ENCODE measurements at places on chromosomes 16 and 17.
A peak's percentile ranks its signal among the peaks of the same experiment; 100 is the strongest.

- DNase-seq = no peak
These were observed 28.1 kb downstream of the PELP1 start for GRCh38 chr17:4675791-4676190.

- DNase-seq = no peak
These were observed 13.8 kb downstream of the MVP start for GRCh38 chr16:29834079-29834478.

DNA sequence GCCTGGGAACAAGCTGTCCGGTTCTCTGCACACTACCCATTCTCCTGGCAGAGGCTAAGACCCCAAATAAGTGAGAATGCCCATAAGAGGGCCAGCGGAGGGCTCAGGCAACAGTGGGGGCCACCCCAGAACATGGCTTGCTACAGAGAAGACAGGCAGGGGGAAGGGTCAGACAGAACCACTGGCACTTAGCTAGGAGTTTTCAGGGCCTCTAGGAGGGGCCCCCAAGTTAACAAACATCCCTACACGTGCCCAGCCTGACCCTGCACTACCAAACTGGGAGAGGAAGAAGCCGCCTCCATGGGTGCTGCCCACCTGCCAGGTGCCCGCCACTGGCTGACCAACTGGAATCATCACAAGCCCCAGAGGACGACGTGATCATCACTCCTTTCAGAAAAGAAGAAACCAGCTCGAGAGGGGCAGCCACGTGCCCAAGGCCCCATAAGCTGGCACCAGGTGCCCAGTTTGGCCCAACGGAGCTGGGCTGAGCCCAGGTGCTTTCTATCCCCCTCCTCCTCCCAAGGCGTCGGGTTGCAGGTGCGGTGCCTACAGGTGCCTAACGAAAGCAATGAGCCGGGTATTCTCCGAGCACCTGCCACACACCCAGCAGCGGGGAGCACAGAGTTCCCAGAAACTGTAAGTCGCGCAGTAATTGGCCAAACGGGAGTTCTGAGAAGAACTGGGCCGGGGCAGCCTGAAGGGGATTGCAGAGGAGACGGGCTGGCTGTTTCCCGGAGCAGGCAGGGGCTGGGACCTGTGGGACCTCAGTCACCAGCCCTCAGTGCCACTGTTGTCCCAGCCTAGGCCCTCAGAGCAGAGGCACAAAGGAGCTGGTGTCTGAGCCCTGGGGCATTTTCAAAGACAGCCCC lies 13.2 kb downstream of the RPH3AL start:
- DNase-seq = no peak

DNA sequence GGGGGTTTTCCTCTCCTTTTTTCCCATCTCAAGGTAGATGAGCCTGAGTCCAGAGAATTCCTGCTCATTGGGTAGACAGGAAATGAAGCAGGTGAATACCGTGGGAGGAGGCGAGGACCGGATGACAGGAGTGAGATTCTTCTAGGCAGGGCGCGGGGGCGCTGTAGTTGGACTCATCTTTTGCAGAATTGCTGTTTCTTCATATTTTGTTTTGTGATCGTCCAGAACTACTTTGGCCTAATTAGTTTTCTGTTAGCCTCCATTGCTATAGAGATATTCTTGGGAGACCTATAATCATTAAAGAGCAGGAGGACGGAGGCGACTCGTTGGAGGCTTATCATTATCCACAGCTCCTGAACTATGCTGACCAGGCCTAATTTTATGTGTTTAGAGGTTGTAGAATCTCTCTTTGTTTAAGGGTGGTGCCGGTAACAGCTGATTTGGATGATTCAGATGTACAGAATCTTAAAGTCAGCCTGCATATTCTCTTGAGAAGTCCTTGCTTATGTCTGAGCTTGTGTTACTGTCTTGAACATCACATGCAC lies 650 bp downstream of the ATP6V0A1 start:
- DNase-seq = peak; percentile 18

- DNase-seq = no peak
These were observed 10.8 kb downstream of the ARL2BP start for GRCh38 chr16:57255686-57256415.

GRCh38 chr17:28720247-28720996 lies 637 bp downstream of the RPL23A start:
- no peak for DNase-seq

GRCh38 chr17:12398441-12399051 lies 267.1 kb upstream of the MYOCD start:
- DNase-seq = no peak

DNA sequence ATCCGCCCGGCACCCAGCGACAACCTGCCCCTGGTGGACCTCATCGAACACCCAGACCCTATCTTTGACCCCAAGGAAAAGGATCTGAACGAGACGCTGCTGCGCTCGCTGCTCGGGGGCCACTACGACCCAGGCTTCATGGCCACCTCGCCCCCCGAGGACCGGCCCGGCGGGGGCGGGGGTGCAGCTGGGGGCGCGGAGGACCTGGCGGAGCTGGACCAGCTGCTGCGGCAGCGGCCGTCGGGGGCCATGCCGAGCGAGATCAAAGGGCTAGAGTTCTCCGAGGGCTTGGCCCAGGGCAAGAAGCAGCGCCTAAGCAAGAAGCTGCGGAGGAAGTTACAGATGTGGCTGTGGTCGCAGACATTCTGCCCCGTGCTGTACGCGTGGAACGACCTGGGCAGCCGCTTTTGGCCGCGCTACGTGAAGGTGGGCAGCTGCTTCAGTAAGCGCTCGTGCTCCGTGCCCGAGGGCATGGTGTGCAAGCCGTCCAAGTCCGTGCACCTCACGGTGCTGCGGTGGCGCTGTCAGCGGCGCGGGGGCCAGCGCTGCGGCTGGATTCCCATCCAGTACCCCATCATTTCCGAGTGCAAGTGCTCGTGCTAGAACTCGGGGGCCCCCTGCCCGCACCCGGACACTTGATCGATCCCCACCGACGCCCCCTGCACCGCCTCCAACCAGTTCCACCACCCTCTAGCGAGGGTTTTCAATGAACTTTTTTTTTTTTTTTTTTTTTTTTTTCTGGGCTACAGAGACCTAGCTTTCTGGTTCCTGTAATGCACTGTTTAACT lies 1.0 kb downstream of the NOG start:
- DNase-seq = peak; percentile 11
